Brain microvascular endothelial cell (primary cell): ENCODE measurements at places on chromosomes 7 and 10.

DNA sequence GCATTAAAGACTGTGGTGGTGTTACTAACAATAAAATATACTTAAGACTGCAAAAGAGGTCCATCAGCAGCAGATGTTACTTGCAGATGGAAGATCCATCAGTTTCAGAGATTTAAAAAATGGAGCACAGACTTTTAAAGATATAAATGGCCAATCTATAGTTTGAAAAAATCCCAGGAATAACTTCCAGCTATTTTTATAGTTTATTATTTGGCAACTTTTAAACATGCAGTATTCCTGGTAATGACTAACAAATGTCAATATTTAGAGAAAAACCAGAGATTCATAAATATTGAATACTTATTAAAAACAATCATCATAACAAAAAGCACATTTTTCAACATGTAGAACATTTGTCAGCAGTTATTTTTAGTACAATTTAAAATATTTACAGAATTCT is 30.7 kb downstream of the RTKN2 start:
- DNase-seq, result no peak

DNA sequence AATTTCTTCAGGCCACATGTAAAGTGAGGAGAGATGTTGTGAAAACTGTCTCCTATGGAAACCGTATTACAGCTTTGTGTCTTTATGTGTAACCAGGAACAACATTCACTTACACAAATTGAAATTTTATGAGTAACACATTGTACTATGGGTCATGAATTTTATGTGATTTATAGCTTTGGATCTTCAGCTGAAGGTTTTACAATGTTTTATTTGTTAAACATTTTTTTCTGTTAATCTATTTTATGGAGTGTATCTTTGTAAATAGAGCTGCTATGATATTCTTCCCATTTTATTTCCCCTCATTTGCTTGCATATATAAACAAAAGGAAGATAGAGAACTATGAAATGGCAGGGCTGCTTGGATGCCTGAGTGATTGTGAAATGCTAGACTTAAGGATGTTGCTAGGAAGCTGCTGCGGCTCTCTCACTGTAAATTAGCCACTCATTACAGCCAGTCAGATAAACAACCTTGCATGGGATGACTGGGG is 104.5 kb upstream of the PCLO start:
- DNase-seq, result no peak

DNA sequence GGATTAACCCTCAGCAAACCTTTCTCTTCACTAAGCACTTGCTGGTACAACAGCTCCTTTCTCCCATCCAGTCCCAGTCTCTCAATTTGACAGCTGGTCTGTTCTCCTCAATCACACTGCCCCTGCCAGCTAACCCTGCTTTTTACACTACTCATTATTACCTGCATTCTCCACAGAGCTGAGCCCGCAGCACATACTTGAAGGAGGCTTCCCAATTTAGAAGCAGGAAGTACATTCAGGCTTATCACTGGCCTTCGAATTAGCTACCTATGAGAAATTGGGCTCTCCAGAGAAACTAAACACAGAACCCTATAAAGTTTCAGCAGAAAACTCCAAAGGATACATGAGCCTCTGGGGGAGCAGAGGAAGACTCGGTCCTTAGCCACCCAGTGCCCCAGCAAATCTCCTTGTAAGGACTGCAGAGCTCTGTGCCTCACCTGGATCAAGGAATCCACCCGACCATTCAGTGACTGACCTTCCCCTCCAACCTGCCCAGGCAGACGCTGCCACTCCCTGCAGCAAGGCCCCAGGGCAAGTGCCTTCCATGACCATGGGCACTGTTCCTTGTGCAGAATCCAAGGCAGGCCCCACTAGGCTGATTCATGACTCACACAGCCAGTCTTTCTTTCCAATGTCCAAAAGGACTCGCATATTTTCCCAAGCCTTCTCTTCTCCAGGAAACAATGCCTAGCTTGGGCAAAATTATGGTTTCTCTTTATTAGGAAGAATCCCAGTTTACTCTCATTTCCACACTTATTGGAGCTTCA is 68.0 kb downstream of the VOPP1 start:
- DNase-seq, result peak; percentile 25

- DNase-seq, result no peak
These were observed 34.5 kb upstream of the BPGM start for GRCh38 chr7:134612197-134612596.

- no peak for DNase-seq
These were observed 427.4 kb downstream of the SH2D4B start for GRCh38 chr10:80964955-80965614.
